ENCODE measurements at places on chromosomes 5 and 9.

DNA sequence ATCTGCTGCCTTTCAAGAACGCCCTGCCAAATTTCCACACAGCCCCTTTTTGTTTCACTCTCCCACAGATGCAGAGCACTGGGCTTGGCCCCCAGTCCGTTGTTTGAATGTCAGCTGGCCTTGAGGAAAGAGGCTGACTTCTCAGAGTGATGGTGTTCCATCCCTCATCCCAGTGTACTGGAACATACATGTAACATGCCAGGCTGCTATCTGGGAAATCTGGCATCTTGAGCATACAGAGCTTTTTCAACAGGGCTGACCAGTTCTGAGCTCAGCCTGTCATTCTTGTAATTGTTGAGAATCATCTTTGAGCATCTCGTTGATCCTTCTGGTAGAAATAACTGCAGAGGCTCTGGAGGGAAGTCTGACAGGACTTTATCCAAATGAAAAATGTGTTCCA, 2.8 kb downstream of the GALNT10 start:
- DNase-seq: no peak

DNA sequence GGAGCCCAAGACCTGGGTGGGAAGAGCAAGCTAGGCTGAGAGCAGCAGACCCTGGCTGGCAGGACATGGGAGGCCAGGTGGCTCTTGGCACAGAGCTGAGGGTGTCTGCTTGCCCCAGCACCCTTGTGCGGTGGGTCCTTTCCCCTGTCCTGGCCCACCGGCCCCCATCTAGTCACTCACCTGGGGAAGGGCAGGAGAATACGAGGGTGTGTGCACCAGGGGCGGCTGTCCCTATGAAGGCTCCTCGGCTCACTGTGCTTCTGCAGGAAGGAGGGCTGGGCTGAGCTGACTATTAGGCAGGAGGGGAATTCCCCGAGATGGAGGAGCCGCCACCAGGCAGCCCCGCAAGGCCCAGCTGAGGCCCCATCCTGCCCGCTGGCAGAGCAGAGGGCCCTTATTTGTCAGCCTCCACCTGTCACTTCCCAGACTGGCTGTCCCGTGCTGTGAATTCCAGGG, 6.1 kb upstream of the TNIP1 start:
- DNase-seq: peak; percentile 47

DNA sequence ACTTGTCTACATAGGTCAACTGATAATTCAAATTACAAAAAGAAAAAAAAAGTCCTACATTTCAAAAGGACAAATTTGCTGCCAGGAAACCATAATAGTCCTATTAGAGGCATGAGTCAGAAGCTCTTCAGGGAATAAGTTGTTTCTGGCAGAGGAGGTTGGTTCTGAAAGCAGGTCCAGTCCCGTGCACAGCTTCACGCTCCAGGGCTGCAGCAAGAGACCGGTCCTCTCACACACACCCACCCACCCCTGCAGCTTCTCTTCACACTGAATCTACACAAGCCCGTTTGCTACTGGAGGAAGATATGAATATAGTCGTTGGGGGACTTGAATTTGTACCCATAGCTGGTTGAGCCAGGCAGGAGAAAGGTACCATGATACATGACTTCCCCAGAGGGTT, 36.9 kb upstream of the SLC1A3 start:
- no peak for DNase-seq

DNA sequence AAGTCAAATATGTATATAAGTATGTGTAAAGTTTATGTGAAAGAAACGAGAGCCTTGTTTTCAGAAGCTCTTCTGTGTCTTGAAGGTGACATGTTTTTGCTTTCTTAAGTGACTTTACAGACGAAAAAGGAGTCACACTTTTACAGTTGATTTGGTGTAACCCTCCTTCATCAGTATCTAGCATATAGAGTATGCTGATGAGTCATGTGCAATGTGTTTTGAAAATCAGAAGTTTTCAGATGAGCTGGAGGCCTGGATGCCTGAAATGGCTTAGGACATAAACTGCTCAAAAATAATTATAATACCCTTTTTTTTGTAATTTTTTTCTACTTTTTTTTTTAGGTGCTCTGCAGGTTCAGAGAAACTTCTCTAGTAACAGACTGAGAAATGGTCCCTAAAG, 209.5 kb downstream of the CD180 start:
- peak; percentile 18 for DNase-seq

DNA sequence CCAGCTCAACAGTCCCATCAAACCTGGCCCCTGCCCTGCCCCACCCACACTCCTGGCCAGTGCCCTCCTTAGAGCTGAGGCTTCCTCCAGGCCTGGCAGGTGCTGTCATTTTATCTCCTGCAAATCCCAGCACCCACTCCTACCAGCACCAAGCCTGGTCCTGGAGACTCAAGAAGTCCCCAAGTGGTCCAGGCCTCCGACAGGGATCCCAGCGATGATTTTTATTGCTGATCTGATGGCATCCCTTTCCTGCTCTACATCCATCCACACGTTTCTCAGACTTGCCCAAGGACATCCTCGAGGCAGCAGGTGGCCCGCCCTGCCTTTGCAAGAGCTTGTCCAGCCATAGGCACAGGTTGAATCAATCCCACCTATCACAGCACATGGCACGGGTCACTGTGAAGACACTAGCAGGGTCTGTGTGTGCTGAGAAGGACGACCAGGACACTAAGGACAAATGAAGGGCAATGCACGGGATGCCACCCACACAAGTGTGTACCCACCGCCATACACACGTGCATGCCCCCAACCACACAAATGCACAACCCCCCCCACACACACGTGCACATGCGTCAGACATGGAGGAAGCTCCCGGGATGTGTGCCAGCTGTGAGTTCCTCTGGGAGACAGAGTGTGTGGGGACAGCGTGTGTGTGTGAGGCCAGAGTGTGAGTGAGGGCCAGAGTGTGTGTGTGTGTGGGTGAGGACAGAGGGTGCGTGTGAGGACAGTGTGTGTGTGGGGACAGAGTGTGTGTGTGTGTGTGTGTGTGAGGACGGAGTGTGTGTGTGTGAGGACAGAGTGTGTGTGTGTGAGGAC, 62.4 kb upstream of the UBAC1 start:
- no peak for DNase-seq

DNA sequence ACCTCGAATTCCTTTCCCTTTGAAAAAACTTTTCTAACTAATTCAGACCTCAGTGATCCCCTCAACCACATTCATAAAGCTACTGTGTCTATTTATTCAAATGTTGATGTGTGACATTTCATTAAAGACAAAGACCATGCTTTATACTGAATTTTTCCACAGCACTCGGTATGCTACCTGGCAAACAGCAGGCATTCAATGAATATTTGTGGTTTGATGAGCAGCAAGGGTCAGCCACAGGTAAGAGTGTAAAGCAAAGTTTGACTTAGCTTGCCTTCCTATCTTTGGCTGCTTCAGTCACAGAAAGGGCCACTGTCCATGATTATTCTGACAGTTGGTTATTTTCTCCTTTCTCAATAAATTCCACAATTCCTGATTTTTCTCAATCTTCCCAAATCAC, 5.1 kb upstream of the CDC42SE2 start:
- no peak for DNase-seq

DNA sequence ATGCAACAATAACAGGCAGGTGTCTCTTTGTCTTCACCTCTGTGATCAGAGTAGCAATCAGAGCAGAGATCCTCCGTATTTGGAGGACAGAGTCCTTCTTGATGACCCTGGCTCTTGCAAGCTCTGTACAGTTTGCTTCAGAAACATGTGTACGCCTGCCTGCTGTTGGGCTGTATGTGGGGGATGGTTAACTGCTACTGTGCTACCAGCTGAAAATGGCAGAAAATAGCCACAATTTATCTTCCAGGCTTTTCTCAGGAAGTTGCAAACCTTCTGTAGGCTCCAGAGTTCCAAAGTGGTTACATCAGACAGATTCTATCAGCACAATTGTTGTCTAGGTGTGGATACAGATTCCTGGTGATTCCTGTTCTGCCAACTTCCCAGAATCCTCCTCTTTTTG, 35.5 kb downstream of the DDX46 start:
- peak; percentile 40 for DNase-seq

DNA sequence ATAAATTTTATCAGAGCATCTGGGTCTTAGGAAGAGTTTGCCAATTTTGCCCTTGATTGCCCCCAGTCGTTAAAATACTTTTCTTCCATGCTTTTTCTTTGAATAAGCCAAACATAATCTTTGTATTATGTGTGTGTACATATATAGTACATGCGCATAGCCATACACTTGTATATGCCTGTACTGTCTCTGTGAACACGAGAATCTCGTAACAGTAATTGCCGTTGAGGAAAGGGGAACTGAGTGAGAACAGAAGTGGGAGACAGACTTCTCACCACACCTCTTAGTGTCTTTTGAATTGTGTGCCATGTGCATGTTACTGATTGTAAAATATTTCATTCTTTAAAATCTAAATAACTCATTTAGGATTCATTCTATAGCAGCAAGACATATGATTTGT, 79.6 kb upstream of the GRHPR start:
- DNase-seq: no peak

GRCh38 chr5:126927429-126927828, 102.9 kb downstream of the MARCHF3 start:
- DNase-seq: no peak

- no peak for DNase-seq
Measured at GRCh38 chr5:127997201-127997704, 86.3 kb upstream of the SLC12A2 start.

DNA sequence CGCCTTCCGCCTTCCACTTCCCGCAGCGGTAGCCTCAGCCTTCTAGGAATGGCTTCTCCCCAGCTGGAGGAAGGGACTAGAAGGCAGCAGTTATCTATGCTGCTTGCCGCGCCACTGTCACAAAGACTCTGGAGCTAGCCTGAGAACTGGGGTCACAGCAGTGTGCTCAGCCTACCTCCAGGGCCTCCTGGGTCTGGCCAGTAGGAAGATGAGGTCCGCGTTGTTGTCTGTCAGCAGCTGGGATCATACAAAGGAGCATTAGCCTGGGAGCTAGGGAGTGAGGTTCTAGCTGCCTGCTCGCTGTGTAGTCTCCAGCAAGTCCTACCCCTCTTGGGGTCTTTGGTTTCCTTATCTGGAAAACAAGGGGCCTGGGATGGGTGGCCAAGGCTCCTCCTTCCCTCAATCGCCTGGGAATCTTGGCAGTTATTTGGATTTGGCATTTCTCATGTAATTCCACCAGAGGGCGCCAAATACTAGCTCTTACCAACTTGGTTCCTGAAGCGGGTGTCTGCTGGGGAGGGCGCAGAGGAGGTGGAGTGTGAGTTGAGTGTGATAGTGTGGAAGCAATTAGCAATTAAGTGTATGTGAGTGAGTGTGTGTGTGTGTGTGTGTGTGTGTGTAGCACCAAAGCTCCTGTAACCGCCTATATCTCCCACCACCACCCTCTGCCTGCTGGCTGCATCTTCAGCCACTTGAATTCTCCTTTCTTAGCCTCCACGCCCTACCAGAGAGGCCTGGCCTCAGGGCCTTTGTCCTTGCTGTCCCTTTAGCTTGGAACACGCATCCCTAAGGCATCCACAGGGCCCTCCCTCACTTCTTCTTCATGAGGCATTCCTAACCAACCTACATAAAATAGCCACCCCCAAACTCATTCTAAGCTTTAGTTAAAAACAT, 97.1 kb downstream of the ENTREP1 start:
- peak; percentile 34 for DNase-seq

GRCh38 chr9:134349936-134350335, 23.7 kb downstream of the RXRA start:
- DNase-seq: no peak

GRCh38 chr5:1294206-1294834, 548 bp downstream of the TERT start:
- no peak for DNase-seq

- DNase-seq: no peak
Measured at GRCh38 chr9:11892401-11892800, 800.8 kb upstream of the TYRP1 start.

DNA sequence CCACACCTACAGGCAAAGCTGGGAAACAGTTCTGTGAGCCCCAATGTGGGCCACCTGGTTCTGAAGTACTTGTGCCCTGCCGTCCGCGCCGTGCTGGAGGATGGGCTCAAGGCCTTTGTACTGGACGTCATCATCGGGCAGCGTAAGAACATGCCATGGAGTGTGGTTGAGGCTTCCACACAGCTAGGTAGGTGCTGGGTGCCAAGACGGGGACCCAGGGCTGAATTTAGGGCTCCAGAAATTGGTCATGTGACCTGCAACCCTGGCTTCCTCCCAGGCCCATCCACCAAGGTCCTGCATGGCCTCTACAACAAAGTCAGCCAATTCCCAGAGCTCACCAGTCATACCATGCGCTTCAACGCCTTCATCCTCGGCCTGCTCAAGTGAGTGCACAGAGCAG, 46.9 kb upstream of the TESK1 start:
- DNase-seq: no peak

DNA sequence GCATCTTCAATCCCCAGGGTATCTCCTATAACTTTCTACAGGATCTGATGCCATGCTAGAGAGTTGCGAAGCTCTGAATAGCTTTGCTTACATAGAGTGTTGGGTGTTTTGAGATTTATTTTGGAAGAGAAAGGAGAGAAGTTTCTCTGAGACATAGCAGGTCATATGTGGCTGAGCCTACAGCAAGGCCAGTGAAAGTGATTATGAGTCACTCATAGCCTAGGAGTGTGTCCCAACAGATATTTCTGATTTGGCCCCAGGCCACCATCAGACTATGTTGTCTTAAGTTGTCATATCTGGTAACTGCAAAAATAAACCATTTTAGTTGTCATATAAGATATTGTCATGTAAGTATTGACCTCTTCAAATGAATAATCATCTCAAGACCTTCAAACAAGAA, 132.0 kb upstream of the RAI14 start:
- no peak for DNase-seq

DNA sequence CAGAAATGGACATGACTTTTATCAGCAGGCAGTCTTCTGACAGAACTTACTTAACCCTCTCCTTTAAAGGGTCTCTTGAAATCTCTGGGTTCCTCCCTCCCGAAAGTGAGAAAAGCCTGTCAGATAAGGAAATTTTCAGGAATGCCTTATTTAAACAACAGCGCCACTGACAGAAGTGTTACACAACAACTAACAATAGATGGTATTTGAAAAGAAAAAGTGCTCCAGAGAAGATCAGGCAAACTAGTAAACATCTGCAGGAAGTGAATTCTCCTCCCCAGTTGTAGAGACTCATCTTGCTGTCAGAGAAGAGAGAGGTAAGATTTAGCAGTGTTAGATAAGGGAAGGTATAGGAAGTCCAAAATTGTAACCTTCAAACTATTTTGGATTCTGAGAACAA, 107.2 kb upstream of the NFIL3 start:
- peak; percentile 79 for DNase-seq

GRCh38 chr5:54206580-54207229, 103.7 kb downstream of the ARL15 start:
- no peak for DNase-seq

- DNase-seq: no peak
Measured at GRCh38 chr5:132456296-132456986, 34.1 kb downstream of the IRF1 start.

GRCh38 chr9:81390792-81391456, 298.4 kb downstream of the TLE1 start:
- no peak for DNase-seq

- DNase-seq: no peak
Measured at GRCh38 chr5:173913686-173914321, 25.7 kb downstream of the CPEB4 start.

GRCh38 chr9:133577737-133578112, 31.5 kb downstream of the FAM163B start:
- no peak for DNase-seq

DNA sequence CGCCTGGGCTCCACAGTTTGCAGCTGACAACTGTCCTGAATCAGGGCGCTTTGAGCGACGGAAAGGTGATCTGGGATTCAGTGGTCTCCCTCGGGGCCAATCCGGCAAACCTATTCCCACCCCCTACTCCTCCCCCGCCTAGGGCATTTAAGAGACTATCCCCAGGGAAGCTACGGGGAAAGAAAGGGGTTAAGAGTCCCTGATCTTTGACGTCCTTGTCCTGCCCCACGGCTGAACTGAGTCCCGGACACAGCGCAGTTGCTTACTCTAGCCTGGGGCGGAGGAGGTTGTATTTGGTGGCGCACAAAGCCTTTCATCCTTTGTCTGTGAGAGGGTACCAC, 3.4 kb downstream of the RORB start:
- DNase-seq: no peak
